ENCODE measurements at places on chromosomes 4 and X.

DNA sequence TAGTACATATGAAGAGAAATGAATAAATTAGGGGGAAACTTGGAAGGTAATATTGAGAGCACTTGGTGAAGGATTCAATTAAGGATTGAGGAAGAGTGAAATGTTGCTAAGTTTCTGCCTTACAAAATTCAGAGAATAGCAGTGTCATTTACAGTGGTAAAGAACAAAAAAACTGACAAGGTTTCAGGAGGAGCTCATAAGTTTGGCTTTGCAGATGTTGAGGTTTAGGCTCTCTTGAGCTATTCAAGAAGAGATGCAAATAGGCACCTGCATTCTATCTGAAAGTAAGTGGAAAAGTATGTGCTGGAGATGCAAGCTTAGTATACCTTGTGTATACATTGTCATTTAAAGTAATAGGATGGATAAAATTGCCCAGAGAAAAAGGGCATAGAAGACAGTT is 22.3 kb upstream of the EMCN start:
- no peak for DNase-seq

DNA sequence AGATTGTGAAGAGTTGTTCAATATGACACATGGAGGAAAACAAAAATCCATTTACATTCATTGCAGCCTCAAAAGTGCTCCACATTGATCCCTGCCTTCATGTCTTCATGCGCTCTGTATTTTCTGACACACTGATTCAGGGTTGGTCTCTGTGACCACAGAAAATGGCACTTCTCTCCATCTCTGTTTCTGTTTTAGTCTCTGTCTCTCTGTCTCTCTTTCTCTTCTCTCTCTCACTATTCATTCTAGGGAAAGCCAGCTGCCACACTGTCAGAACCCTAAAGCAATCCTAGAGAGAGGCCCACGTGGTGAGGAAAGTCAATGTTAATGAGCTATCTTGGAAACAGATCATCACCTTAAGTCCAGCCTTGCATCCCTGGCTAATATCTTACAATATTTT is 2238.4 kb downstream of the PCDH7 start:
- no peak for DNase-seq

DNA sequence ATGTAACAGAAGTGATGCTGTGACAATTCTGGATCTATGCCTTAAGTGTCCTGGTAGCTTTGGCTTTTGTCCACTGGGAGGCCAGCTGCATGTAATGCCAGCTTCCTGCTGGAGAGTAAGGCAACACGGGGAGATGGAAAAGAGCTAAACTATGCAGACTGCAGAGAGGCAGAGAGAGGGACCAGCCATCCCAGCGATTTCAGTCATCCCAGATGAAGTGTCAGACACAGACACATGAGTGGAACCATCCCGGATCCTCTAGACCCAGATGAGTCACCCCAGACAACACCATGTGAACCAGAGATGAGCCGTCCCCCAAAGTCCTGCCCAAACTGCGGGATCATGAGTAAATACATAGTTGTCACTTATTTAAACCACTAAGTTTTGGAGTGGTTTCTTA is 14.6 kb downstream of the SRPX start:
- DNase-seq, result peak; percentile 34

- no peak for DNase-seq
Observed at GRCh38 chr4:128166982-128167381, 105.9 kb downstream of the LARP1B start.

DNA sequence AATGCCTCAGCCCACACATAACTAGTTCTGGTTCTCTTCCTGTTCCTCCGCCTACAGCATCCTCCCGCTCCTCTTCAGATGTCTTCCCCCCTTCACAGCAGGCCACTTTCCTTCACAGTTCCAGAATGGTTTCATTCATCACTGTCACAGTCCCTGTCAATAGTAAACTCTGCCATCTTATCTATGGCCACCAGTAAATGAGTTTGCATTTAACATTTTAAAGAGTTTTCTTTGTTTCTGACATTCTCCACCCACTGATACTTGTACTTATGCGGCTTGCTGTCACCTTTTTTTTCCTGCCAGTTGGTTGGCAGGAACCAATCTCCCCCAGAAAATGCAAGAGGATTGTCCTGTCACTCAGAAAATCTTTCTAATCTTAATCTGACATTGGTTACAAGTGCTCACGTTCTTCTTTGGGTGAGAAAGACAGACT is 114.1 kb downstream of the GLUD2 start:
- no peak for DNase-seq
